Activated gamma-delta T cell (primary cell): ENCODE measurements at places on chromosomes 7 and 10.

- no peak for DNase-seq
Measured at GRCh38 chr10:88913788-88914187, 33.7 kb downstream of the STAMBPL1 start.

DNA sequence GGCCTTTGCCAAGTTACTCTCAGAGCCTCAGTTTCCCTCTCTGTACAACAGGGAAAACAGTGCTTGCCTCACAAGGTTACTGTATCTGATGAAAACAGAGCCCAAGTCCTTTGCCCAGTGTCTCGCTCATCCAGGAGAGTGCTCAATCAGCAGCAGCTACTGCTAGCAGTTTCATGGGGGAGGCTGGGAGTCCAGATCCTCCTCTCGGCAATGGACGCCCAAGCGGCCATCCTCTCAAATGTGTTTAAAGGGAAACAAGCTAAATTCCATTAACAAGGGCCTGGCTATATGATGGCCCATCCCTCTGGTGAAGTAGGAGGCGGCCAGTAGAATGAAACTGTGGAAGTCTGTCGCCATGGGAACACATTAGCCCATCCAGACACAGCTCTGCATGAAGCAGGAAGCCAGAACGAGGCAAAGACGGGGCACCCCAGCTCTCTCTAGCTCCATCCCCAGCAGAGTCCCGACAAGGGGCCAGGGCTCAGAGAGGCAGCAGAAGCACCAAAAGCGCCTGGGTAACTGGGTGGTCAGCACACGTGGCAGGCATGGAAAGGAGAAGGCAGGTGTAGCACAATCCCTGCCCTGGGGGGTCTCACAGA lies 35.2 kb downstream of the FAM53B start:
- DNase-seq, result no peak

DNA sequence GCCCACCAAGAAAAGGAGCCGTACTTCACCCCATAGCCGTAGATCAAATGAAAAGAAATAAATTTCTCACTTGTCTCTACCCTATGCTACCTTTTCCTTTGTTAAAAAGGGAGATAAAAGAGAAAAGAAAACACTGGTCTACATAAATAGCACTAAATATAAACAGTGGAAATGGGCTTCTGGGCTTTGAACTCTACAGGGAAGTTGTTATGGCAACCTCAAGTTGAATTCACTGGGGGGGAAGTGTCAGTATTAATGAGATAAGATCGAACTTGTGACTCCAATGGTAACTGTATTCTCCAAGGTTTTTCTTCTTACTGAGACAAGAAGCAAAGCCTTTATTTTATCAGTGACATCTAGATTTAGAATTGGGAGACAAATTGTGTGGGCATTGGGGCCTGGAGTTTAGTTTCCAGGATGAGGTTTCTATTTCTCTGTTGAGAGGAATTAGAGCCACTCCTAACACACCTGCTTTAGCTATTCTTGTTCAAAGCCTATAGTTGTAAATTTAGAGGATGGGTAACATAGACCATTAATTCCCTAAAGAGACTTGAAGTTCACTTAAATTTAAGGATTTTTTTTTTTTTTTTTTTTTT lies 604.3 kb upstream of the GALNT17 start:
- no peak for DNase-seq

DNA sequence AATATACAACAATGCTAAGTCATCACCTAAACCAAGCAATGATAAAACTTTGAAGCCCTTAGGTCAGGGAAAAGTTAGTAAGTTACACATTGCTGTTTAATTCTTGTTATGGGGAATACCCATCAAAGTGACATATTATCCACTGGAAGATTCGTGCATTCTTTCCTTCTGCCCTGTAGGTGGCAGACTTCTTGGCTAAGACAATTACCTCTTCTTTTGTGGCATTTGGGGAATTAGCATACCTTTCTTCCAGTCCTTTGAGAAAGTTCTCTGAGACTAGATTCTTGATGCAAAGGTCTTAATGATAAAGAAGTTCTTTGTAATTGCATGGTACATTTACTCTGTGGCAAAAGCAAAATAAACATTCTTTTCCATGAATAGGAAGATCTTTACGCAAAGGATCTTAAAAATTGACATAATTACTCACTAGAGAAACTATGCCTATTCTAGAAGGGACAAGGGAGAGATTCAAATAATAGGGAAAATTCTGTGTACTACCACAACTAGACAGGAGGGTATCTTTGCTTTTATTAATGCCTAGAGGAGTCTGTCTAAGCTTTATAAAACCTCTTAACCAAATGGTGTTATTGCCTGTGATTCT lies 395.9 kb downstream of the GRM8 start:
- no peak for DNase-seq

GRCh38 chr10:7092603-7093002 lies 318.2 kb downstream of the SFMBT2 start:
- DNase-seq, result no peak

GRCh38 chr10:28922127-28922526 lies 244.8 kb downstream of the BAMBI start:
- no peak for DNase-seq

- no peak for DNase-seq
Measured at GRCh38 chr7:148962823-148963582, 65.3 kb downstream of the PDIA4 start.
